Inflammatory macrophage (primary cell): ENCODE measurements at places on chromosomes 13 and 19.

GRCh38 chr13:97434397-97435201 is 630 bp downstream of the RAP2A start:
- peak; percentile 31 for DNase-seq

DNA sequence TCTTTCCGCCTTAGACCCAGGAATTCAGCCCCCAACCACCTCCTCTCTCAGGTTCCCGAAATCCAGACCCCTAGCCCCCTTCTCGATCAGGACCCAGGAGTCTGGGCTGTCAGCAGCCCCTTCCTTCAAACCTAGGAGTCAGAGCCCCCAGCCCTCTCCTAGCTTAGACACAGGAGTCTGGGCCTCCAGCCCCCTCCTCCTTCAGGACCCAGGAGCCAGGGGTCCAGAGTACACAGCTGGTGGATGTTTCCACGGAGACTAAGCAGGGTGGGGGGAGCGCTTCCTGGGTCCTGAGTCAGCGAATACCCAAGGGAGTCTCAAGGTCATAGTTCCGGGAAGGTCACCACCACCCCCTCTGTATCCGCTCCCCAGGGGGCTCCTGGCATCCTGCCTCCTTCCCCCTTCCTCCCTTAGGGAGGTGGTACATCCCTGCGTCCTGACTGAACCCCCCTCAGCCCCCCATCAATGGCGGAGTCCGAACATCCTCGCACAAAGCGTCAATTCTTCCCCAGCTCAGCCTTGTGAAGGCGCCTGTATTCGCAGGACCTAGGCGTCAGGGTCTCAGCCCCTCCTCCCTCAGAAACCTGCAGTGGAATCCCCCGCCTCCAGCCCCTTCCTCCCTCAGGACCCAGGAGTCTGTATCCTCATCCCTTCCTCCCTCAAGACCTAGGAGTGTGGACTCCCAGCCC is 4.6 kb downstream of the CADM4 start:
- no peak for DNase-seq

- no peak for DNase-seq
Measured at GRCh38 chr13:112641456-112642089, 48.3 kb upstream of the ATP11A start.

DNA sequence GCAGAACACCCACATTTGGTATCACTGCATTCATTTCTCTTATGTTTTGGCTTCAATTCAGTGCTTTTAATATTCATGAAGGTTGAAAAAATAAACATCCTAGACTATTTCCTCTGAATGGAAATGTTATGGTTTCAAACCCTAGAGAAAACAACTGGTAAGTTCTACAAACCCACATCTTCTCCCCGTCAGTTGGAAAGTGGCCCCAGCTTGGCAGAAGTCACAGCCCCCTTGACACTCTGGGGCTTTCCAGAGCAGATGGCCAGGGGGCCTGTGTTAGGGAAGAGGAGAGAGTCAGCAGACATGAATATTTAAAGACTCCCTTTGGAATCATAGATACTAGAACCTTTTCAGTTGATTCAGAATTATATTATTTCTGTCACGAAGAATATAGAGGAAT is 123.9 kb downstream of the SHISA2 start:
- no peak for DNase-seq

DNA sequence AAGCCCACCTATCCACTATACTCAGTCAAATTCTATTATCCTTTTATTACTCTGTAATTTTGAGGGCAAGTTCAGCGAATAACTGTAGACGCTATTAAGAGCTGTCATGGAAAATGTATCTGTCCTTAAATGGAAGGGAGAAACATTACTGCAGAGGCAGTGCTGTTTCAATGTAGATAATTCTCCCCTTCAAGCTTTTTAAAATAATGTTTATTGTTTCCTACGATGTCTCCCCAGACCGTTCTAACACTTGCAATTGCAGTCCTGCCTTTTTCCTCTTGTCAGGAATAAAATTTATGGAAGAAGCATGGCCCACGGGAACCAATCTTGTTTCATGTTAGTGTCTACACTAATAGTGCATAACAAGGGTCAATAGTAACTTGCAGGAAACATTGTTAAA is 159.5 kb downstream of the GPC6 start:
- DNase-seq, result no peak

DNA sequence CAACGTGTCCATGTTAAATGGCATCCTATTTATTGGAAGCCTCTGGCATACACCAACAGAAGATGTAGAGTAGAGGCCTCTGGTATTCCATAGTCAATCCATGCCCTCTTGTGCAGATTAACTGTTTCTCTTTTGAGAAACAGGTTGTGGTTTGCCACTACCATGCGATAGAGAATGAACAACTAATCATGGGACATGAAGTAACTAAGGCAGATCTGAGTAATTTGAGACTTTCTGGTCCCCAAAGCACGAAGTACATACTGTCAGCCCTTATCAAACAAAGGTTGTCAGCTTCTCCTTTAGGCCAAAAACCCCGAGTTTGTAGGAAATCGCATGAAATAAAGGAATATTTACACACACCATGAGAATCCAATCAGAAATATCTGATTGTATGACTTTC is 3.6 kb downstream of the ZNF121 start:
- no peak for DNase-seq

GRCh38 chr19:10812196-10812595 is 23.8 kb downstream of the TMED1 start:
- no peak for DNase-seq

DNA sequence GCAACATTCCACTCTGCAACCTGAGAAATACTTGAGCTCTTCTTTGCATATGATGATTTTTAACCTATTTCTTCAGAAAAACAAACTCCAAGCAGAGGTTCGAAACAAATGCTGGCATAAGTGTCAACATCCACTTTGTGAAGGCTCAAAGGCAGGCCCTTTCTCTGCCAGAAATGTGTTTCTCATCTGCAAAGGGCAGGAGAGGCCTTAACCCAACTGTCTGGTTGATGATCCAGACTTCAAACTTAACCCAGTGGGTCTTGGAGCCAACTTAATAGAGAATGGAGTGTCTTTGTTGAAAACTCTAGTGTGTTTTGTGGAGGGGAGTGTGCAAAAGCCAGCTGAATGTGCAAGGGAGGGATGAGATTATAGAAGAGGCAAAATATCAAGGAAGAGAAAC is 28.3 kb upstream of the ZNF507 start:
- no peak for DNase-seq

GRCh38 chr13:50285283-50285682 is 270.0 kb downstream of the KCNRG start:
- DNase-seq, result no peak

- DNase-seq, result no peak
Measured at GRCh38 chr13:105406551-105406950, 1128.9 kb downstream of the EFNB2 start.

DNA sequence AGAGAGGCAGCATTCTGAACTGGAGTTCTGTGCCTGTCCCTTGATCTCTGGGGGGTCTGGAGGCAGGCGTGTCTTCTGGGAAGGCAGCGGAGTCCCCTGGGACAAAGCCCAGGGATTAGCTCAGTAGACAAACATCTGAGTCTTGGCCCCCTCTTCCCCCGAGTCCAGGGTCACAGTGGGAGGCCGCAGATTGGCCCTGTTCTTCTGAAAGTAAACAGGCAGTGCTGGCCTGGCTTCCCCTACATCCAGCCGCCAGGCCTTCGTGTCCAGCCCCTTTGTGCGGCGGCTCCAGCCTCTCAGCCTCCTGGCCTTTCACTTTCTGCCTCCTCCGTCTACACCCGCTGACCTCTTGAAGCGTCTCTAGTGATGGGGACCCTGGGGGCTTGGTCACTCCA is 989 bp downstream of the NFILZ start:
- no peak for DNase-seq
